ENCODE measurements at places on chromosomes 12 and 14. TPM values are rescaled to one million over a fixed set of nuclear protein-coding genes. Genes with fewer than 3 reads are reported as not detected.

TBX3 gene
- not detected for polyA plus RNA-seq

RTN1 gene
- not detected for polyA plus RNA-seq

ARMH4 gene
- not detected for polyA plus RNA-seq

TCL1B gene
- polyA plus RNA-seq = not detected

NFATC4 gene
- polyA plus RNA-seq = not detected

TTC9 gene
- polyA plus RNA-seq = 22.0 TPM

AQP2 gene
- polyA plus RNA-seq = not detected

ATXN3 gene
- 11.3 TPM for polyA plus RNA-seq

LMO3 gene
- polyA plus RNA-seq = not detected

- no peak for DNase-seq
Measured at GRCh38 chr12:132623072-132623869, 4.7 kb downstream of the P2RX2 start.

- DNase-seq = no peak
Measured at GRCh38 chr14:78346747-78347146, 176.6 kb downstream of the NRXN3 start.

DNA sequence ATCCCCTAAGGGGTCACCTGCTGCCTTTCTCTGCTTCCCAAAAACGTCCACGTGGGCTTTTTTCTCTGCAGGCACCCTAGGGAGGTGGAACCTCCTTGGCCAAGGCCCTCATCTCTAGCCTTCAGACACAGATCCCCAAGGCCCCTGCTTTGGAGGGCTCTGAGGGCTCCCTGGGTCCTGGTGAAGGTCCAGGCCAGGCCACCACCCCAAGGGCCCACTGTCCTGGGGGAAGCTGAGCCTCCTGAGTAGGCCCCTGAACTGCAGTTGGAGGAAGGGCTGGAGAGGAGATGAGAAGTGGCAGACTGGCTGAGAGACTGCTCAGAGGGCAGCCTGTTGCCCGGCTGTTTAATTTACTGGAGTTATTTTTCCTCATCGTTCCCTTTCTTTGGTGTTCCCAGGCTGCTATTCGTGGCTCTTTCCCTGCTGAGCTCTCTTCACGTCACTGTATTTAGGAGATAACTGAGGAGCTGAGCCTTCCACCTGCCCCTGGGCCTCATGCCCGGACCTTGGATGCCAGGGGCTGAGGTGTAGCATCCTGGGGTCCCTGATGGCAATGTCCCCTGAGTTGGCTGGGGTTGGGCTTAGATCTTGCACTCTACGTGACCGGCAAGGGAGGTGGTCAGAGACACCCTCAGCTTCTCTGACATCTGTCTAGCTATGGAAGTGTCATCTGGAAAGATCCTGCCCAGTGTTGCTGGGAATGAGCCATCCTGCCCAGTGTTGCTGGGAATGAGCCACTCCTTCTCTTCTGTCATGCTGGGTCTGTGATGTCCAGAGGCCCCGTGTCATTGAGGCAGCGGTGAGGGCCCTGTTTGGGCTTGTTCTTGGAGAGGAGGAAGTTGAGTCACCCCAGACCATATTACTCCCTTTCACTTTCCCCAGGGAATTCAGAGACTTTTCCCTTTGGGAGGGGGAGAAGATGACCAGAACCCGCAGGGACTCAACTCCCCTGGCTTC lies 139.8 kb downstream of the TSPAN9 start:
- DNase-seq = no peak

- DNase-seq = no peak
Measured at GRCh38 chr14:74983343-74983742, 19.4 kb upstream of the EIF2B2 start.

DNA sequence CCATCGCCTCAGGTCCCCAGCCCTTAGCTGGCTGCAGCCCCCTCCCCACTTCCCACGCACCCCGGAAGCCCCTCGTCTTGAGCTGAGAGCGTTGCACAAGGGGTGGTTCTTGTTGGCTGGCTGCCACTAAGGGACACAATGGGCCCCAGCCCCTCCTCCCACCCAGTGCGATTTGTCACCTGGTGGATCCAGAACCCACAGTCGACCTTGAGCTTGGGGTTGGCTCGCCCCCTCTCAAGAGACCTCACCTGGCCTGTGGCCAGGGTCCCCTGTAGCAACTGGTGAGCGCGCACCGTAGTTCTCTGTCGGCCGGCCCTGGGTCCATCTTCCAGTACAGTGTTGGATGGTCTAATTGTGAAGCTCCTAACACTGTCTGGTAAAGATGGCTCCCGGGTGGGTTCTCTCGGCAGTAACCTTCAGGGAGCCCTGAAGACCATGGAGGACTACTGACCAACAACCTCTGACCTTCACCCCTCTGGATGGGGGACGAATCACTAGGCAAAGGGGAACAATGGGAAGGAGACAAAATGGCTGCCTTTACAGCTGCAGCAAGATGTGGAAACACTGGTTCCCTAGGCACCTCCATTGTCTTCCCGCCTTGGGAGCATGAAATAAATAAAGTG lies 6.6 kb downstream of the PHB2 start:
- no peak for DNase-seq

- peak; percentile 49 for DNase-seq
Measured at GRCh38 chr12:56987551-56988053, 18.7 kb downstream of the ZBTB39 start.

GRCh38 chr12:19646599-19646998 lies 207.3 kb downstream of the AEBP2 start:
- no peak for DNase-seq

DNA sequence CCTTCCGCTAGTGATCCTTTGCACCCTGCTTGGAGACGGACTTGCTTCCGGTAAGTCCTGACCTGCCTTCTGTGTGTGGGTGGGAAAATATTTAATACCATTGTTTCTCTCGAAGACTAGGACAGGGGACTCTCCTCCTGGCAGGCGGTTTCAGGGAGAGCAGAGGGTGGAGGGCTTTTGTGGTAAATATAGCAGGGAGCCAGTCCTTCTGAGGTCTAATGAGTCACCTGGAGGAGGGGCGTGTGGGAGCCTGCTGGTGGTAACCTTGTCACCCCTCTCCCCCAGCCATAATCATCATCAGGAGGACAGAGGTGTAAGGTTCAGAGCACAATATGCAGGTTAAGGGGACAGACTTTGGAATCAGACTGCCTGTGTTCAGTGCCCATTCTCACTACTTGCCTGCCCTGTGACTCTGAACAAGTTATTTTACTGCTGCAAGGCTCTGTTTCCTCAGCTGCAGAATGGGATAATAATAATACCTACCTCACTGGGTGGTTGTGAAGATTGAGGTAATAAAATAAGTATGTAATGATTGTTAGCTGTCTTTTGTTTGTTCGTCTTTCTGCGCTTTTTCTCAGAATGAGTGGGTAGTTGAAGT lies 47.4 kb downstream of the SUSD6 start:
- DNase-seq = no peak

DNA sequence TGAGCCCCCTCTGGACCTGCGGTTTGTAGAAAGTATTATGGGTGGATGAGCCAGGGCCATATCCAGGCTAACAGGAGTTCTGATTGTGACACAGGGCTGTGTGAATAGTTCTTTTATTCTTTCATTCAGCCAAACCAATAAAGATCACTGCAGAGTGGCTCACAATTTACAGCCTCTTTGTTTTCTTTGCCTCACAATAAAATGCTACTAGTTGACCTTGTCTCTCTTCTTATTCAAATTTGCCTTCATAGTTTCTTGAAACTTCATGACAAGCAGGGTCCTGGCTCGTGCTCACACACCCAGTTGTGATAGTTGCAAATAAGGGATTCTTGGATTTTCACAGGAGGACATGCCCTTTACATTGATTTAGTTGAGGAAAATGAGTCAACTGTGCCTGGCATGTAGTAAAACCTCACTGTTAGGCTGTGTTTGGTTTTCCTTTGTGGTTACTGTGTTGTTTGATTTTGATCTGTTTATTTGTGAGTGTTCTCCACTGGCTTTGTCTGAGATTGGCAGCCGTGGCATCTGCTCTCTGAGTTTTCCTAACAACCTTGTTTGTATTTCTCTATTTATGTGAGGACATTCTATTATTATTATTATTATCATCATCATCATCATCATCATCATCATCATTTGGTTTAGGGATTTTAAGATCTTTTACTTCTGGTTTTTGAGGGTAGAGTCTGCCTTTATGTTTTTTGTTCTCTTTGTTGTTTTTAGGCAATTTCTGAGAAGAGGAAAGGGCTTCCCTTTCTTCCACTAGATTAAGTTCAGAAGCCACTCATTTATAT lies 2.7 kb upstream of the KRT6B start:
- no peak for DNase-seq

DNA sequence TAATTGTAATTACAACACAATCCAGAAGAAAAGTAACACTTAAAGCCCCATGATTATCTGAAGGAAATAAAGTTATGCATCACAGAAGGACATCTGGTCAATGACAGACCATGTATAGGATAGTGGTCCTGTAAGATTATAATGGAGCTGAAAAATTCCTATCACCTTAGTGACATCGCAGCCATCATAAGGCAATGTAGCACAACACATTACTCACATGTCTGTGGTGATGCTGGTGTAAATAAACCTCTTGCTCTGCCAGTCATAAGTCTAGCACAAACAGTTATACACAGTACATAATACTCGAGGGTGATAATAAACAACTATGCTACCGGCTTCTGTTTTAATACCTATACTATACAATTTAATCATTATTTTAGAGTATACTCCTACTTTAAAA lies 11.2 kb downstream of the ATG2B start:
- no peak for DNase-seq

- no peak for DNase-seq
Measured at GRCh38 chr12:104063712-104064030, 660 bp upstream of the HCFC2 start.

GRCh38 chr14:66982247-66982646 lies 207.0 kb upstream of the GARIN2 start:
- DNase-seq = no peak

DNA sequence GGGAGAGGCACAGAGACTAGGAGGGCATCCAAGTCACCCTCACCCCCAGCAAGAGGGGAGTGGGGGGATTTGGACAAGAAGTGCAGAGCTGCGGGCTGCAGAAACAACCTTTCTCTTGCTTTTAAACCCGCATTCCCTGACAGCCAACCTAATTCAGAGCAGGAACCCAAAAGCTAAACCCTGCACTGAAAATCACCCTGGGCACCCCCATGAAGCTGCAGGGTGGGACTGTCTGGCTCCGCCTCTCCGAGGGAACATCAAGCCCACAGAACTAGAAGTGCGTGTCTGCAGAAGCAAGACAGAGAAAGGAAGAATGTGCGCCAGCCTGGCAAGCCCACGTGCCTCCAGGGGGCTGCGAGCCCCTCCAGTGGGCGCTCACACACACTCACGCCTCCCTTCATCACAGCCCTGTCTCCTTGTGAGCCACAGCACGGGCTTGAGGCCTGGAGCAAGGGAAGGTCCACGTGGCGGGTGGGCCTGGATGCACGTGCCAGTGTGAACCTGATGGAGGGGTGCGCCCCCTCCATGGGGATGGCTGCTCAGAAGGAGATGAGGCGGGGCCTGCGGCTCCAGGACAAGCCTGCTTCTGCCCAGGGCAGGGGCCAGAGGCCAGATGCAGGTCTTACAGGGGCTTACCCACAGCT lies 27.8 kb upstream of the PNMA1 start:
- DNase-seq = peak; percentile 52

GRCh38 chr12:47534695-47535094 lies 171.1 kb downstream of the RPAP3 start:
- no peak for DNase-seq
